GM06990 (cell line): ENCODE measurements at places on chromosomes 7 and 10.

DNA sequence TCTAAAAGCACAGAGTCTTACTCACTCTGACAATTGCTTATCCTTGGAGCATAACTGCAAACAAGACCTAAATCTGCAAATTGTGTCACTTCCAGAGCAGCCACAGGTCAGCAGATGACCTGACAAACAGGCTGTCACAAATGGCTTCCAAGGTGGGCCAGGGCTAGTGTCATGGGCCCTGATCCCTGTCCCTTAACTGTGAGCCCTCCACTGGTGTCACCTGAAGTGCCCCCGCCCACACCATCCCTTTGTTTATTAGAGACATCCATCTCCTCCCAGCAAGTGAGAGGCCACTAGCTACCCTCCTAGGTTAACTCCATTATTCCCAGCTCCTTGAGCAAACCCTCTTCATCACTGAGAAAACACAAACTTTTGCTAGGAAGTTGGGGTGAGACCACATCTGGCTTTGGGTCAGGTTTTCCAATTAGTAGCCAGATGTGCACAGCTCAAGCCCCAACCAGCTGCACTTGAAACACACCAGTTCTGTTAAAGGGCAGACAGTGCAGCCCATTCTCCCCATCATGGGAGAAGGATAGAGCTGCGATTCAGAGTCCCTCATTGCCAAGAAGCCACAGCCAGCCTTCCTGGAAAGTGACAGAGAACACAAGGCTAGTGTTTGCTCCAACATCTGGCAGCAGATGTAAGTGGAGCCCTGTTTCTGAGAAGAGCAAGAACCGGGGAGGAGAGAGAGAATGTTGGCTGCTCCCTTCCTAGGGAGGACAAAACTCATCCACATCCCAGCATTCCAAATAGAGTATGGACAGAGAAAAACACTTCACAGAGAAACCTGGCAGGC lies 75.7 kb upstream of the NANOS1 start:
- no peak for DNase-seq

DNA sequence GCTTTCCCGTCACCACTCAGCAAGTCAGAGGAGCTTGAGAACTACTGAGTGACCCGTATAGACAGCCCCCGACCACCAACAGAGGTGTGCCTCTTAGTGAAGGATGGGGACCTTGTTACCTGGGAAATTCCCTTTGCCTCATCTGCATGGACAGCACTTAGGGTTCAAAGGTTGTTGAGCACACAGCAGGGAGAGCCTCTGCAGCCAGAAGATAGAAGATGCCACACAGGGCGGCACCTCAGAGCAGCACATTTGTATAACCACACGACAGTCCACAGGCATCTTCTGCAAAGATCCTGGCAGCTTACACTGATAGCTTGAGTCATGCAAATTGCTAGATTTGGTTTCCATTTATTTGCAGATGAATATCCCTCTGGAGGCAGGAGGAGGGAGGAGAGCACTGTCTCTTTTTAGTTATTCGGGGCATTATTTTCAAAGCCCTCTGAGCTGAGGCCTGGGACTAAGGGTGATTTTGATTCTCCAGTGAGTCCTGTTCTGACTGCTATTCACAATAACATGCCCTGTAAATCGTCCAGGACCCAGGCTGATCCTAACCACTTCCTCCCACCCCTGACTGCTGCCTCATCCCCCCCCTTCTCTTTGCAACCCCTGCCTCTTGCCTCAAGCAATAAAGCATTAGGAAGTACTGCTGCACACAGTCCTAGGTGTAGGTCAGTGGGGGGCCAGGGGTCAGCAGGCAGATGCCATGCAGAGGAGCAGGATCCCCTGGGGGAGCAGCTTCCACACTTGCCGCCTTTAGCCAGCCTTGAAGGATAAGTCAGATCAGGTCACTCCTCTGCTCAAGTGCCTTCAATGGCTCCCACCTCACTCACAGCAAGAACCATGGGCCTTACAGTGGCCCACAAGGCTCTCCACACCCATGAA lies 24.6 kb upstream of the INMT start:
- DNase-seq: no peak

DNA sequence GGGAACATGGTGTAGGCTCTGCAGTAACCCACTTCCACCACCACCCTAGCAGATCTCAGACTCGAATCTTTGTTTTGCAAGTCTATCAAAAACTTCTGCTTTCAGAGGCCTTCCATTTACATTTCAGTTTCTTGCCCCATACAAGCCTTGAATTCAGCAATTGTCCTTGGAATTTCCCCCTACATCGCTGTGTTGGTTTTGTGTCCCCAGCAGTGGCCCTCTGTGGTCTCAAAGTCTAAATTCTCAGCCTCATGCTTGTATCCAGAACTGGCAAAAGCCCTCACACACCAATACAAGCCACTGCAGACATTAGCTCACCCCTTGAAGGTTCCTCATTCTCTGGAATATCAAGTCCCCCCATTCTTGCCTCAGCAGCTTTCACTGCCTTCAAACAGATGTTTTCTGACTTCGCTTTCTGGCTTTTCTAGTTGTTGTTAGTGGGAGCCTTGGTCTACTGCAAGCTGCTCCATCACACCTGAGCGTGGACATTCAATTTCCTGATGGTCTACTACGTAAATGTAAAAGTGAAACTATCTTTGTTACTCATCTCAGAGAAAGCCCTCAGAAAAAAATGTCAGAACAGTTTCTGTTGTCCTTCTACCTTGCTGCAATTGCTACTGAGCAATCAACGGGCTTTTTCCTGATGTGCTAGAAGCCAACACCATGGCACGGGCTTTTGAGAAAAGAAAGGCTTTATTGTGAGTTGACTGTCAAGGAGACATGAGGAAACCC lies 1.8 kb upstream of the NUB1 start:
- peak; percentile 60 for DNase-seq

DNA sequence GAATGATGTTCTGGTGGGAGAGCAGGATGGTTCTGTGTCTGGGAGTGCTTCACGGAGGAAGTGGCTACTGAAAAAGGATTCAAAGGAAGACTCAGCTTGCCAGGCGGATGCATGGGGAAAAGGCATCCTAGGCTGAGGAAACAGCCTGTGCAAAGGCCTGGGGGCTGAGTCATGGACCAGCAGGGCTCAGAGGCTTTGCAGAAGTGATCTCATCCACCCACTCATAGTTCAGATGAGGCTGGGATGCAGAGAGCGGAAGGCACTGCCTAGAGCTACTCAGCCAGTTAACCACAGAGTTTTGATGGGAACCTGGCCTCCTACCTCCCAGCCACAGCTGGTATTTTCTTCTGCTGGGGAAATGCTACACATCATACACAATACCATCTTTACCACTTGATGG lies 15.8 kb upstream of the ADAMTS14 start:
- DNase-seq: no peak

- peak; percentile 18 for DNase-seq
Measured at GRCh38 chr7:112782498-112782897, 7.7 kb downstream of the TMEM168 start.

DNA sequence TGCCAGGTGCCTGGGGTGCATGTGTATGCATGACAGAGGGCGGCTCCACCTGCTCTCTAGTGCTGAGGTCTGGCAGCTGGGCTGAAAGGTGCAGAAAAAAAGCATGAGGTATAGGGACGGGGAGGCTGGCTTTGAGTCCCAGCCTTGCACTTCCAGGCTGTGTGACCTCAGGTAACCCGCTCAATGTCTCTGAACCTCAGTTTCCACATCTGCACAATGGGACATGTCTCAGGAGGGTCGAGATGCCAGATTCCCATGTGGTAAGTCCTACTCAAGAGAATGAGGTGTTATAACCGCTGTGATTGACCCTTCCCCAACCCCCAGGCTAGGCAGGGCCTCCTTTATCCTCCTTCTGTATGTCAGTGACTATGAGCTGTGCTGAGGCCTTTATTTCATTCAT lies 48.8 kb downstream of the ARHGAP22 start:
- DNase-seq: no peak

DNA sequence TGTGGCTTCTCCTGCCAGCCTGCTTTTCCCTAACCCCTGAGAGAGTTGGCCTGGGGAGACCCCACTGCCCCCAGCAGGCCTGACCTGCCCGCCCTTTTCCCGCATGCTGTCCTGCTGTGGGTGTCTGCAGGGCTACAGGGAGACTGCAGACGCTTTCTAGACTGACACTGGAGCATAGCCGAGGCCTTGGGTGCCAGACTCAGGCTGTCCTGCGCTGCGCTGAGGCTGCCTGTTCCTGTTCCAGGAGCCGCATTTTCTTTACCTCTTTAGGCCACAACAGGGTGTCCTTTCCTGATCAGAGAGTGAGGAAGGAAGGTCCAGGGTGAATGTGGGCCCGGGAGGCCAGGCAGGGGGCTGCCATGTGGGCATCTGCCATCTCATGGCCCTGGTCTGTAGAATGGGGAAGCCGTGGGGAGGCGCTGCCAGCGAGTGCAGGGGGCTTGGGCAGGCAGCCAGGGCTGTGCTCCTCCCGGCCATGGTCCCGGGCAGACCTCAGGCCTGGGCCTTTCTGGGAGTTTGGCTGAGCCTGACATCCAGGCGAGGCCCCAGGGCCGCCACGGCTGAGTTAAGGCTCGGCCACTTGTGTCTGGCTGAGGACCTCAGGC lies 3.6 kb downstream of the PWWP2B start:
- no peak for DNase-seq

DNA sequence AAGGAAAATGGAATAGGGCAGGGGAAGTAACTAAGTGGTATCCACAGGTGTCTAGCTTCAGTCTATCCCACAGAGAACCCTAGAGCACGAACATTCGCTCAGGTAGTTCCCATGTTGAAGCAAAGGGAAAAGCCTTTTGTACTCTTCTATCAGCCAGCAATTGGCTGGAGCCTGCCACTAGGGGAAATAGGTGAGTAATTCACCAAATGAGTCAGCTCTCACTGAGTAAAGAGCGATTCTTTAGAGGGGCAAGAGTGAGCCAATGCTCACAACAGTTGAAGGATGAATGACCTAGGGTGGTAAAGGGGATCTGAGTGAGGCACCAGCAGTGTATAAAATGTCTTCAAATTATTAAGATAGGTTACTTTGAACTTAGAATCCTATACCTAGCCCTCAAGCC lies 94.1 kb upstream of the ZNF800 start:
- no peak for DNase-seq

DNA sequence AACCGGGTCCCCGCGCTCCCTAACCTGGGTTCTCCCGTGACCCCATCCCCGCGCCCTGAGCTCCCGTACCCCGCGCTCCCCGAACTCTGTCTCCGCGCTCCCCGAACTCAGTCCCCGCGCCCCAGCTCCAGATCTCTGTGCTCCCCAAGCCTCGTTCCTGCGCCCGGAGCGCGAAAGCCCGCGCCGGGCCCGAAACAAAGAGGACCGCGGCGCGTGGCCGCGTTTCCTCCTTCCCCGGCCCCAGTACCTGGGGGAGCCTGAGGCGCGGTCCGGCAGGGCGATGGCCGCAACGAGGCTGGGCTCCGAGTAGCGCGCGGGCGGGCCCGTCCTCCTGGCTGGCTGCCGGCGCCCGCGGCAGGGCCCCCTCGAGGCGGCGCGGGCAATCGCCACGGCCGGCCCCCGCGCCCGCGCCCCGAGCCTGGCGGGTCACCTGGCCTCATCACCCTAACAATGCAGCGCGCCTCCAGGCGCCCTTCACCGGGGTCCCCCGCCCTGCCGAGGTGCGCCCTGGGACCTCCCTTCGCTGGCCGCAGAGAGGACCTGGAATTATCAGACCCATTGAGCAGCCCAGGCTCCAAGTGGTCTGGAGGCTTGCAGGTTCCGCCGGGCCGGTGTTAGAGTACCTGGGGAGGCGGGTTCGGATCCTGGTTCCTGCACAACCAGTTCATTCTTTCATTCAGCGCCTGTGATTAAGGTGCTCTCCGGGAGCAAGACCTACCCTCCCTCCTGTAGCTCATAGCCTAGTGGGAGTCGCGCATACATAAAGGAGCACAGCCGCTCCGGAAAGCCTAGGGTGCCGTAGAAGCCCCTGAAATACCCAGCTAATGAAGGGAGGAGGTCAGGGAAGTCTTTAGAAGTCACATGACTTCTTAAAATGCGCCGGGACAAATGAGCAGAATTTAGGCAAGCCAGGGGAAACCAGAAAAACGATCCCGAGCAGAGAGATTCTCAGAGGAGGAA lies at the start of gene TNS3:
Gene TNS3 (minus strand): TSS at position 308 of the 960 bp plus-strand sequence. CDS start 142,475 bp downstream, outside the sequence.
- no peak for DNase-seq

- DNase-seq: no peak
Measured at GRCh38 chr10:11213137-11213536, 195.5 kb downstream of the CELF2 start.

GRCh38 chr10:123442901-123443300 lies 223.3 kb upstream of the GPR26 start:
- DNase-seq: no peak

- no peak for DNase-seq
Measured at GRCh38 chr10:53022611-53023088, 250.1 kb upstream of the MBL2 start.

DNA sequence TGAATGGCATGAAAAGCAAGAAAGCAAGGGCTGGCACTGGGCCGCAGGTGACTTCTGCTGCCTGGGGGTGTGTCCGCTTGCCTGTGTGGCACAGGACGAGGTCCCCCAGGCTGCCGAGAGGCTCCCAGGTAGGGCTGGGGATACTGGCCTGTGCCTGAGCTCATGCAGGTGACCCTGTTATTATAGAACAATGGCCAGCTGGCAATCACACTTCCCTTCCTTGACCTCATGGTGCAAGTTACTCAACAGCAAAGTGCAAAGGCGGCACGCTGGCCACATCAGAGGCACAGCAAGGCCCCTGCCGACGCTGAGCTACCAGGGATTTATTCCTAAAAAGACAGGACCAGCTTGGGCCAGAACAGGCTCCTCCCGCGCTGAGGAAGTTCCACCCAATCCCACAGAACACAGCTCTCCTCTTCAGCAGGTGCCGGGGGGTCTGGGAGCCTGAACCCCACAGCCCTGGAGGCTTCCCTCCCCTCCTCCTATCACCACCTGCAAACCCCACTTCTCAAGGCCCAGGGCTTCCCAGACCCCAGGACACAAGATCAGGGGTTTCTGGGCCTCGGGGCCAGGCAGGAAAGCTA lies 1.4 kb upstream of the ADAM8 start:
- DNase-seq: no peak
